ENCODE measurements at places on chromosomes 16 and 17. TPM values are rescaled to one million over a fixed set of nuclear protein-coding genes. Genes with fewer than 3 reads are reported as not detected.

Gene MMP15
- total RNA-seq, result 3.5 TPM

DNA sequence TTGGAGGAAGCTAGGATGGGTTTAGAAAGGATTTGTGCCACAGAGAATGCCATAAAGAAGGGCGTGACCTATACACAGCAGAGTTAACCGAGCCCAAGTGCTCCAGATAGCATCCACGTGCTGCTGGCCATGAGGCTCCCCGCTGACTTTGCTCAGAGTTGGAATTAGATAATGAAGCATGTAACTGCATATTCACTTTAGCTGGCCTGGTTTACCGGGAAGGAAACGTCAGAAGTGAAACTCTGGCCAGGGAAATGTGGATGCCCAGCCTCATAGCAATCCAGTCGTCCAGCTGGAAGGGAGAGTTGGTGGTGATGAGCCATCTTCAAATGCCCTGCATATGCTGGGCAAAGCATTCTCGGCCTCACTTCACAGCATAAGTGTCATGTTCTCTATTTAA lies 6.1 kb downstream of the KRT35 start:
- DNase-seq, result no peak

DNA sequence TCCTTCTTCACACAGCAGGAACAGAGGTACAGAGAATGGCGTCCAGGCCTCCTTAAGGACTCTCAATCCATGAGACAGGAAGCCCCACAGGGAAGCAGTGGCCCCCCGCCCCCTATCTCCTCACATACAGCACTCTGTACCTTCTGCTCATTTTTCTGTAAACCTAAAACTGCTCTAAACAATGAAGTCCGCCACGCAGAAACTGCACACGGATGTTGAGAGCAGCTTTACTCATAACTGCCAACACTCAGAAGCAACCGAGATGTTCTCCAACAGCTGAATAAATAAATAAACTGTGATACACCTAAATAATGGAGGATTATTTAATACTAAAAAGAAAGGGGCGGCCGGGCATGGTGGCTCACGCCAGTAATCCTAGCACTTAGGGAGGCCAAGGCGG lies 9.9 kb downstream of the TBC1D16 start:
- DNase-seq, result peak; percentile 80

GRCh38 chr16:82626791-82627261 lies at the start of gene CDH13:
TSS of gene CDH13 (plus strand) at chr16:82626969.
- DNase-seq, result peak; percentile 70

Gene PLEKHG4
- total RNA-seq, result not detected

Measured in SJCRH30 (cell line).